Lung (tissue), 17 donors: ENCODE measurements at places on chromosomes 12 and 14. TPM values are rescaled to one million over a fixed set of nuclear protein-coding genes. Genes with fewer than 3 reads are reported as not detected.

Gene RPAP3
- 9.5 TPM for polyA plus RNA-seq

Gene ZNF10
- polyA plus RNA-seq, result 3.2 TPM

Gene TSPAN19
- 10.5 TPM for polyA plus RNA-seq

Gene ENDOU
- 0.07 TPM for polyA plus RNA-seq

Gene KCNK10
- 0.01 TPM for polyA plus RNA-seq

Gene BEGAIN
- 0.27 TPM for polyA plus RNA-seq

Gene LBHD2
- polyA plus RNA-seq, result not detected

Gene HOXC10
- not detected for polyA plus RNA-seq

Gene SOAT2
- 0.10 TPM for polyA plus RNA-seq

Gene SERPINA12
- not detected for polyA plus RNA-seq

Gene MAX
- polyA plus RNA-seq, result 50.6 TPM

Gene AICDA
- 0.14 TPM for polyA plus RNA-seq

Gene BBOF1
- 8.0 TPM for polyA plus RNA-seq

Gene RNASE3
- 0.79 TPM for polyA plus RNA-seq

Gene B4GALNT1
- 0.93 TPM for polyA plus RNA-seq

Gene CLEC9A
- 0.52 TPM for polyA plus RNA-seq

Gene KRT78
- polyA plus RNA-seq, result 0.65 TPM

Gene LGR5
- polyA plus RNA-seq, result 0.06 TPM

Gene PRKAB1
- polyA plus RNA-seq, result 34.7 TPM

Gene TMEM132C
- 0.35 TPM for polyA plus RNA-seq

Gene USP44
- 8.9 TPM for polyA plus RNA-seq

Gene GRIN2B
- polyA plus RNA-seq, result not detected

Gene CLEC6A
- polyA plus RNA-seq, result 2.0 TPM

Gene VRTN
- polyA plus RNA-seq, result not detected

Gene DBX2
- polyA plus RNA-seq, result not detected

Gene ACOT6
- not detected for polyA plus RNA-seq

Gene ALDH2
- 157 TPM for polyA plus RNA-seq

Gene TMCC3
- polyA plus RNA-seq, result 7.4 TPM

Gene IRAK3
- polyA plus RNA-seq, result 7.8 TPM

Gene TSPAN8
- polyA plus RNA-seq, result 5.0 TPM

Gene KCNA1
- polyA plus RNA-seq, result 0.24 TPM

Gene LEMD3
- 10.9 TPM for polyA plus RNA-seq

Gene SYT1
- polyA plus RNA-seq, result 0.16 TPM

Gene OAS1
- 14.6 TPM for polyA plus RNA-seq

Gene TESPA1
- polyA plus RNA-seq, result 2.2 TPM

Gene KRT80
- polyA plus RNA-seq, result 7.2 TPM

Gene INF2
- polyA plus RNA-seq, result 49.4 TPM

Gene SMCO3
- polyA plus RNA-seq, result 0.27 TPM

Gene SERPINA9
- polyA plus RNA-seq, result not detected

Gene PAX9
- 1.8 TPM for polyA plus RNA-seq

Gene OSGEP
- polyA plus RNA-seq, result 43.5 TPM

Gene SOX5
- 1.0 TPM for polyA plus RNA-seq

Gene ZC2HC1C
- 7.6 TPM for polyA plus RNA-seq

Gene LTB4R2
- 1.8 TPM for polyA plus RNA-seq

Gene GDF3
- polyA plus RNA-seq, result 0.35 TPM

Gene SLC8B1
- 36.7 TPM for polyA plus RNA-seq

Gene KRT1
- polyA plus RNA-seq, result not detected

Gene RNASE9
- polyA plus RNA-seq, result not detected

Gene TAS2R43
- polyA plus RNA-seq, result not detected

Gene TAS2R9
- not detected for polyA plus RNA-seq

Gene DNAAF2
- 4.4 TPM for polyA plus RNA-seq

Gene ASIC1
- polyA plus RNA-seq, result 0.41 TPM

Gene SERPINA5
- polyA plus RNA-seq, result 0.52 TPM
